Coronary artery (tissue), 2 donors: ENCODE measurements at places on chromosomes 13 and 19.

DNA sequence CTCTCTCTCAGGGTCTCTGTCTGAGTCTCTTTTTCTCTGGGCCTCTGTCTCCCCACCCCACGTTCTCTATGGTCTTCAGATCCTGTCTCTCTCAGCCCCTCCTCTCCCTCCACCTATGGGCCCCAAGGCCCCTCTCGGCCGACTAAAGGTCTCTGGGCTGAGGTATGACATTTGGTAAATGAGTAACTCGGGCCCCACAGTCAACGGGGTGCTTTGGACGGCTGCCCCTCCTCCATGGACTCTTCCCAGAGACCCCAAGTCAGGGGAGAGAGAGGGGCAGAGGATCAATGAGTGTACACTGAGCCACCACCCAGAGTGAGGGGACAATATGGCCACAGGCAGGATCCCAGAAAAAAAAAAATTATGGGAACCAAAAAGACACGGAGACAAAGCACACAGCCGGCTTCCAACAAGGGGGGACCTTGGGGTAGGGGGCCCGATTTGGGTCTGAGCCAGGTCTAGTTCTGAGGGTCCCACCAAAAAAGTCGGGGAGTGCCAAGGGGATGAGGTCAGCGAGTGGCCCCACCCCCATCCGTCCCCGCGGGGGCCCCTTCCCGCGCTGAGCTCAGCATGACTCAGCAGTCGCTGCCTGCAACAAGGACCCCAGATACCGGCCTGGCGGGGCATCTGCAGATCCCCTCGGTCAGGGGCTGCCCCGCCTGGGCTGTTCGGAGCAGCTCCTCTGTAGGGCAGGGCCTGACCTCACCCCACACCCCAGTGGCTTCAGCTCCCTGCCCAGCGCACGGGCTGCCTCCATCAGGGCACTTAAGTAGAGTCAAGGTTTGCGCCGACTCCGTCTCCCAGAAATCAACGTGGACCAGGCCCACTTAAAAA is 1.5 kb upstream of the FTL start:
- peak; percentile 89 for DNase-seq

GRCh38 chr19:7488736-7489353 is at the start of gene PEX11G:
Gene PEX11G, minus strand, starts transcription at chr19:7489035. Its CDS starts 25 bp downstream, at chr19:7489010.
- peak; percentile 90 for DNase-seq

- no peak for DNase-seq
These were observed 105.6 kb upstream of the UQCRFS1 start for GRCh38 chr19:29318581-29318980.

DNA sequence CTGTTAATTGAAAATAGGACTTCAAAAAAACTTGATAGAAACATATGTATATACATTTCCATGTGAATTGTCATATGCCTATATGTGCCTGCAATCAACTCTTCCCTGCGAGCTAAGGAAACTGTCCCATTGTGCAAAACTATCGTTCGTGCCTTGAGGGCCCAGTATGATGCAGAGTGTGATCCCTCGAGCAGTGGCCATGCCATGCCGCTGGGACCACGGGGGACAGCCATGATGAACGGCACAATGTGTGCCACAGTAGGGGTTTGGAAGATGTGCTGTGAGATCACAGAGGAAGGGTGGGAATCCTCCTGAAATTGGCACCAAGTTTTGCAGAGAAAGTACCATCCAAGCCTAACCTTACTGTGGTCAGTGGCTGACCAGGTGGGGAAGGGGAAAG is 118.1 kb upstream of the SOX1 start:
- no peak for DNase-seq
